Left renal pelvis (tissue), 4 donors: ENCODE measurements at places on chromosomes 12 and 14. TPM values are rescaled to one million over a fixed set of nuclear protein-coding genes. Genes with fewer than 3 reads are reported as not detected.
A peak's percentile ranks its signal among the peaks of the same experiment; 100 is the strongest.

DNA sequence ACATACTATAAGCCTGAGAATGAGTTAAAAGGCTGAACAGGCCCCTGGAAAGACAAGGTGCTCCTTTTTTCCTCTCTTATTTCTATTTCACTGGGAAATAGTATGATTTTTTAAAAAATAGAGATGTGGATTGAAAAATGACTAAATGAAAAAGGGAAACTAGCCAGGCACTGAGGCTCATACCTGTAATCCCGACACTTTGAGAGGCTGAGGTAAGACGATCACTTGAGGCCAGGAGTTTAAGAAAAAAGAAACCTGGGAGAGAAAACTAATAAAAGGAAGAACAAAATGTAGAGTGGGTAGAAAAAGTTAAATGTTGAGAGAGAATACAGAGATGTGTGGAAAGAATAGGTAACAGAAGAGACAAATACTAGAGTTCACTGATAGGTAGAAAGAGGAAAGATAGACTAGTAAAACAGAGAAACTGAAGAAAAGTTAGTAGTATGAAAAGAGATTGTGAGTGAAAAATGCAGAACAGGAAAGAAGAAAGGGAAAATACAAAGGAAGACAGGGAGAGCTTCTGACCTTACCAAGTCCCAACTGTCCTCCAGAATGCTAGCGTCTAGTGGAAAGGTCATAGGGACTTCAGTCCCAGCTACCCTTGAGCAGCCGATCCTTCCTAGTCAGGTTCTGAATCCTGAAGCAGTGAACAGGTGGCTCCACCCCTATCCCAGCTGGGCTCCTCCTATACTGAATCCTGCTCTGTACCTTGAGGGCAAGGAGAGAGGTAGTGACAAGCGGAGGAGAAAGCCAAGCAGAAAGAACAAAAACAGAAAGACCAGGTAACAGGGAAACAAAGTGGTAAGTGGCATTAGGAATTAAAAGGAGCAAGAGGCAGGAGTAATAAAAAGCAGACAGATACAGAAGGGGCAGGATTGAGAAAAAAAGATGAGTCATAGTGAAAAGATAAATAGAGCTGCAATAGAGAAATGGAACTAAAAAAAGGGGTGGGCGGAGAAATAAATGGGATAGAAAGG, 7.3 kb downstream of the TMEM116 start:
- no peak for DNase-seq

DNA sequence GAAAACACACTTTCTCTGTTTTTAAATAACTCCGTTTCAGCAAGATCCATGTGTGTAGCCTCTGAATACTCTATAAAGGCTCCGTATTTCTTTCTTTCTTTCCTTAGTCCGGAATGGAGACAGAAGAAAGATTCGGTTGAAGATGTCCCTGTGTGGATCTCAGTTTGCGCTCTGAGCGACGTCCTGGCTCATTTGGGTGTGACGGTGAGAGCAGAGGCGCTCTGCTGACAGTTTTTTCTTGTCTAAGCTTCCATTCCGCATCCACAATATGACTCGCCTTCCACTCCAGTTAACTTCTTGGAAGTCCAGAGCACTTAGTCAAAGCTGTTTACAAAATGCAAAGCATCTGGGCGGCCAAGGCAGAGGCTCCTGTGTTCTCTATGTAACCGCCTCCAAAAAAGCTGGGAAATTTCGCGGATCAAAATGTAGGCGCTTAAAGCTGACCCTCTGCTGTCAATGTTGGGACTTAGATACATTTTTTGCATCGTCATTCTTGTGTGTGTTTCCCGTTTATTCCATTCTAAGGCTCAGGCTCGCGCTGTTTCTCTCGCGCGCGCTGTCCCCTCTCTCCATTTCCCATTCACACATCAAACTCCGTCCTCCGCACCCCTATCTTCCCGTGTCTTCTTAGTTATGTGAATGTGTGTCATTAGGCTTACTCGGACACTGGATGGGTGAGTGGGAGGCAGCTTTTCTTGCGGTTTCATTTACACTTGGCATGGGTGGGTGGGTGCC, 880 bp upstream of the FLRT2 start:
- peak; percentile 29 for DNase-seq

Gene NXPH4
- polyA plus RNA-seq: 3.3 TPM

Gene BEGAIN
- polyA plus RNA-seq: 2.2 TPM

Gene KRT73
- polyA plus RNA-seq: not detected

Gene HCAR1
- polyA plus RNA-seq: 2.5 TPM

Gene ETFBKMT
- polyA plus RNA-seq: 6.4 TPM

DNA sequence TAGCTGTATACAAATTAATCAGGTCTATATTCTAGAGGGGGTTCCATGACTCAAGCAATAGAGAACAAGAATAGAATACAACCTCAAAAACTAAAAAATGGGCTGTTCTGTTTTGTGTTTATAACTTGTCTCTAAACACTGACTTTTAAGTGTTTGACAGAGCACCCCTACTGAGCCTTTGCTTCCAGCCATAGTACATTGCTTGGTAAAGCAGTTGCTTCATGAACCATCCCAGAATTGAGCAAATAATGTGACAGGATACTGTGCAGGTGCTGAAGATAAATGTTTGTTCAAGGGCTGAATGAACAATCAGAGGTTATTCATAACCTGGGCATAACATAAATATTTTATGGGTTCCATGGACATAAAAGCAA, 11.5 kb downstream of the SPTSSA start:
- DNase-seq: no peak

DNA sequence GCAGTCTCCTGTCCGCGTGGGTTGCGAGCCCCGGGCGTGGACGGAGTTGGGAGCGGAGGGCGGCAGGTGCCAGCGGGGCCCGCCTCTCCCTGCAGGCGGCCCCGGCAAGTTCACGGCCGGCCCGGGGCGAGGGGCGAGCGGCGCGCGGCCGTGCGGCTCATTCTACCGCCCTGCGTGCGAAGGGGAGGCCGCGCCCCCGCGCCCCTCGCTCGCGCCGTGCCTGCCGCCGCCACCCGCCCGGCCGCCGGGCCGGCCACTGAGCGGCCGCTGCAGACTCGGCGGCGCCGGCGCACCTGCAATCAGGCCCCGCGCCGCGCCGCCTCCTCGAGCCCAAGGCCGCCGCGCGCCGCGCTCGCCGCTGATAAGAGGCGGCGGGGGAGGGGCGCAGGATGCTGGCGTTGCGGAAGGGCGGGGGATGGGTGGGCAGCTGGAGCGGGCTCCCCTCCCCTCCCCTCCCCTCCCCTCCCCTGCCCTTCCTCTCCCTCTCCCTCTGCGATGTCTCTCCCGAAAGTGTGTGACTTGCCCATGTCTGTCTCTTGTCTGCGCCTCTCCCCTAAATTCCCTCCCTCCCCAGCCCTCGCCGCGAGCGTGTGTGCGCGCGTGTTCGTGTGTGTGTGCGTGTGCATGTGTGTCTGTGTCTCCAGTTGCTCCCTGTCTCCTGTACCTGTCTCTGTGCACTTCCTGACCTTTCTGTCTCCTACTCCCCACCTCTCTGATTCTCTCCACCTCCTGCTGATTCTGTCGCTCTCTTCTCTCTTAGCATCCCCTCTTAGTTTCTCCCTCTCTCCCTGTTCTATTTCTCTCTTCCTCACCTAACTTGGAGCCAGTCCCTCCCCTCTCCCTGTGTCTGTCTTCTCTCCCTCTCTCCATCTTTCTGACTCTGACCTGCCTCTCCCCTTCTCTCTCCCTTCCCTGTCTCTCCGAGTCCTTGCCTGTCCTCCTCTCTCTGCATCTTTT, 768.1 kb upstream of the TBX3 start:
- peak; percentile 53 for DNase-seq

DNA sequence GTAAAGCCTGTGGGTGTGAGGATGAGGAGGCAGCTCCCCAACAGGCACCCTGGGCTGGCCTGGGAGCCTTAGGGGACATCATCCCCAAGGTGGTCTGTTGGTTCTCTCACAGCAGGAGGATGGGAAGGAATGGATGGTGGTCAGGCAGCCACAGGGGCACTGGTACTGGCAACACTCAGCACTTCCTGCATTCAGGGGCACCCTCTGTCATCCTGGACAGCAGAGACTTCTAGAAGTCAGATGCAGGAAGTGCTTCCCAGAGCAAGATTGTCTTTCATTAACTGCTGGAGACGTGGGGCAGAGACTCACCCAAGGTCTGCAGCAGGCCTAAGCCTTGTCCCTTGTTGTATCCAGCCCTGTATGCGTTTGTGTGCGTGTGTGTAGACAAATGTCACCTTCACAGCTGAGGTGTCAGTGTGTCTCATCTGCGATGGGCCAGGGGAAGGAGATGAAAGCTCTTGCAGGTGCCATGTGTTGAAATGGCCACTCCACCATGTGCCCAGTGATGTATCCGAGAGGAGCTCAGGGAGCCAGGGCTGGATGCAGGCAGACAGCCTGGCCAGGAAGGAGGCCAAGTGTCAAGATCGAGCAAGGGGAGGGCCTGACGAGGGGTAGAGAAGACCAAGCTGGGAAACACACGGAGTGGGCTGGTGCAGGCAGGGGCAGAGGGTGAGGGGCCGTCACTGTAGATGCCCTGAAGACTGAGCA, 85.1 kb downstream of the PITPNM2 start:
- no peak for DNase-seq

DNA sequence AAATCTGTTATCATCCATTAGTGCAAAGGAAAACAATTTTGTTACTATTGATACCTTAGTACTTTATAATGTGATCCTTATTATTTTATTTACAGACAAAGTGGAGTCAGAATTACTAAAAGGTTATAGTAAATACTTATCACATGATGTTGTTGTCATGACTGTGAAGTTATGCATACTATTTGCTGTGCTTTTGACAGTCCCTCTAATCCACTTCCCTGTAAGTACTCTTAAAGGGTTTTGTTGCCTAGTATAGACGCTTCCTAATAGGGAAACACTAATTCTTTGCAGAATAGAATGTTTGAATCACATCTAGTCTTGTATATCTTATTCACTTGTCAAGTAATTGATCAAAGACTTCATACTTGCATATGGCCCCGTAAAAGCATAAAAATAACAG, 69.4 kb downstream of the SLC38A6 start:
- DNase-seq: no peak

GRCh38 chr14:77406086-77406485, 17.2 kb downstream of the NOXRED1 start:
- no peak for DNase-seq

DNA sequence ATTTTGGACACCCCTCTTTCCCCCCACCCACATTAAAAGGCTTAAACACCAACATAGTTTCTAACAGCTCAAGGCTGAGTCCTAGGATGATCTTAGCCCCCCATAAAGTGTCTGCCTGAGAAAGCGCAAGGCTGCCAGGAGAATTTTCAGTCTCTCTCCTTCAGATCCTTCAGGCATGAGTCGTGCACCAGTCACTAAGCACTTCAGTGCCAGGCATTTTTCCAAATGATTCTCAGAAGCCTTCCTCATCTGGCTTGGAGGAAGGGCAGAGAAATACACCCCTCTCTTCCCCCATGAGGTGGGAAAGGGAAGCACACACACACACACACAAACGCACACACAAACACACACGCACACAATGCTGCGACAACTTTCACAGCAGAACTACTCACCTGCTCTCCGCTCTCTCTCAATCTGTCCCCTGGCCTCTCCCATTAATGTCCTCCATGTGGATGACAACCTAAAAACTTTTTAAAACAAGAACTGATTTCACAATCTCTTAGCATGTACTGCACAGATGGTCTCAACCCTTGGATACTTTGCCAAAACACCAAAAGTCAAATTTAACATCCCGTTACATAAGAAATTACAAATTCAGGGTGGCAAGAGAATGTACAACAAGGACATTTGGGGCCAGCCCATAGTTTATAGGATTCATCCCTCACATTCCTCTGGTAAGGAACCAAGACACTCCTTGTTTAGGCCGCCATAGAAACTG, 49.8 kb downstream of the CKAP4 start:
- no peak for DNase-seq
